Right ventricle myocardium superior (tissue), 1 donor: ENCODE measurements at places on chromosomes 7 and 10.

DNA sequence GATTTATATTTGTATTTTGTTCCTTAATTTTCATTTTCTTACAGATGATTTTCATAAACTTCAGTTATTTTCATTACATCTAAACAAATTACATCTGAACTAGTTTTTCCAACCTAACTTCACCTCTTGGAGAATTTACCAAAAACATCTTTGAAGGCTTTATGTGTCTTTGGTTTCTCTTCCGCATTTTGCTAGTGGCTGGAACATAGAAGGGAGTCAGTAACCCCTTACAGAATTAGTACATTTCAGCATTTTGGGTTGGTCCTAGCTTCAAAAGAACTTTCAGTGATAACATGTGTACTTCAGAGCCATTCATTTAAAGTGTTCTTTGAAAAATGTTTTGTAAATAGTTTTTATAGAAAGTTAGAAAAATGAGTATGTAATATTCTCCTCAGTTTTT, 169.8 kb upstream of the MTPN start:
- DNase-seq: no peak

DNA sequence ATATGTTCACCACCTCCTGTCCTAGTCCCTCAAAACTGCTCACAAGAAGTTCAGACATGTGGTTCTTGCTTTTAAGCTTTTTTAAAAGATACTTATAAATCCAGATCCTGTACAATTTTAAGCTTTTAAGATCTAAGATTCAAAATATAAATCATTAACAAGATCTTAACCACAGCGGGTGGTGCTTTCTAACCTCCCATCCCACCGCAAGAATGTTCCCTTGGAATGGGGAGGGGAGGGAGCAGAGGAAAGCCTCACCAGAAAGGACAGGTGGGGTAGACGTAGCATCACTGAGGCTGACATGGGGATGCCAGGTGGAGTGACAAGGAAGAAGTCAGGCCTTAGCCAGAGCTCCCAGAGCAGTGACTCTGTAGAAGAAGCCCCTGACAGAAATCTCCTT, 133.5 kb downstream of the C1GALT1 start:
- no peak for DNase-seq

DNA sequence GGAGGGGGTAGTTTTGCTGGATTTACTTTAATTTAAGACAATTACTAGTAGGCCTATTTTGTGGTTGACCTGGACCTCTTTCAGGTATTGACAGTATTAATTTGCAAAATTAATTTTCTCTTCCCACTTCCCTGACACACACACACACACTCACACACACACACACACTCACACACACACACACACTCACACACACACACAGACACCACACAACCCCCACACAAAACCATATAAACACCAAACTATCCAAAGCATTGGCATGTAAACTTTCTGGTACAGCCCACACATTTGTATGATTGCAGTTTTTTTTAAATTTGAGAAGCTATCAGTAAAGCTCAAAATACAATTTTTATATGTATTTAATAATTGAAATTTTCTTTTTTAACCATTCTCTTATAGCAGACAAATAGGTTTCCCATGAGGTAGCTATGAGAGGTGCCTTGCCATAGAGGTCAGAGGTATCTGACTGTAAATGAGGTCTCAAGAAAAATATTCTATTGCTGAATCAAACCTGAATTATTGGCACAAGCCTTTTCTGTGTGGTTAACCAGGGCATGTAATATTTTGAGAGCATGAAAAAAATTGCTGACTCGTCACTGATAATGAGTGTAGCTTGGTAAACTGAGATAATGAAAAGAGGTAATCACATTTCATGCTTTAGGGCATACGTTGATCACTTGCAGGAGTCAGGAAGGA, 306.5 kb downstream of the GATA3 start:
- DNase-seq: no peak

- no peak for DNase-seq
These were observed 74.5 kb upstream of the FGFR2 start for GRCh38 chr10:121672733-121673132.

GRCh38 chr7:98281757-98282606, 496 bp downstream of the BRI3 start:
- peak; percentile 70 for DNase-seq

GRCh38 chr7:138500892-138501291, 40.8 kb downstream of the TRIM24 start:
- no peak for DNase-seq

- DNase-seq: no peak
These were observed 38.7 kb downstream of the CALML5 start for GRCh38 chr10:5460468-5461202.

- no peak for DNase-seq
These were observed 37.8 kb upstream of the PITRM1 start for GRCh38 chr10:3210251-3210877.

- no peak for DNase-seq
These were observed 244.4 kb downstream of the DYNC1I1 start for GRCh38 chr7:96016735-96017134.

- no peak for DNase-seq
These were observed 65.3 kb downstream of the KMT2E start for GRCh38 chr7:105079348-105079747.

- DNase-seq: no peak
These were observed 482.2 kb upstream of the KLF6 start for GRCh38 chr10:4267086-4267773.

- no peak for DNase-seq
These were observed 38.9 kb downstream of the CREB3L2 start for GRCh38 chr7:137962875-137963507.

DNA sequence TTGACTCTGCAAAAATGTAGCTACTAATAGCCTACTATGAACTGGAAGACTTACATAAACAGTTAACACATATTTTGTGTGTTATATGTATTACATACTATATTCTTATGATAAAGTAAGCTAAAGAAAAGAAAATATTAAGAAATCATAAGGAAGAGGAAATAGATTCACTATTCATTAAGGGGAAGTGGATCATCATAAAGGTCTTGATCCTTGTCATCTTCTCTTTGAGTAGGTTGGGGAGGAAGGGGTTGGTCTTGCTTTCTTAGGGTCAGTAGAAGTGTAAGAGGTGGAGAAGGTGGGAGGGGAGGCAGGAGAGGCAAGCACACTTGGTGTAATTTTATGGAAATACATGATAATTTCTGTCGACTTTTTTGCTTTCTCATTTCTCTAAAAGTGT, 81.3 kb downstream of the NAMPT start:
- DNase-seq: no peak

- no peak for DNase-seq
These were observed 161.4 kb downstream of the ELMO1 start for GRCh38 chr7:37287131-37287855.

- DNase-seq: peak; percentile 81
These were observed 73.3 kb downstream of the PRPF18 start for GRCh38 chr10:13659887-13660550.

DNA sequence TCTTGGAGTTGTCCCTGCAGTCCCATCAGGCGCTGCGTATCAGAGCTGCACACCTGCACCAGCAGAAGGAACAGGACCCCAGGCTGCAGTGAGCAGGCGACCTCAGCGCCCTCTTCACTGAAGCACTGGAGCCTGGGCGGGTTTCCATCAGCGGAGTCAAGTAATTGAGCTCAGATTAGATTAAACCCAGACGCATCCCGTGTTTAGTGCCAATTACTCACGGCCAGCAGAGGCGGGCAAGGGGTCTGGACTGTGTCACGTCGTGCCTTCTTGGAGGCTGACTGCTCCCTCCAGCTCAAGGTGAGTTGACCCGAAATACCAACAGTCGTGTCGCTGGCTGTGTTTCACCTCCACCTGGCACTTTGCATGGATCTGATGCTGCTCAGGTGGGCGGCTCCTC, 123.6 kb downstream of the CXCL12 start:
- peak; percentile 79 for DNase-seq

GRCh38 chr10:68871731-68872342, 29.3 kb upstream of the DDX50 start:
- no peak for DNase-seq
